ENCODE measurements at places on chromosomes 6 and 20.

DNA sequence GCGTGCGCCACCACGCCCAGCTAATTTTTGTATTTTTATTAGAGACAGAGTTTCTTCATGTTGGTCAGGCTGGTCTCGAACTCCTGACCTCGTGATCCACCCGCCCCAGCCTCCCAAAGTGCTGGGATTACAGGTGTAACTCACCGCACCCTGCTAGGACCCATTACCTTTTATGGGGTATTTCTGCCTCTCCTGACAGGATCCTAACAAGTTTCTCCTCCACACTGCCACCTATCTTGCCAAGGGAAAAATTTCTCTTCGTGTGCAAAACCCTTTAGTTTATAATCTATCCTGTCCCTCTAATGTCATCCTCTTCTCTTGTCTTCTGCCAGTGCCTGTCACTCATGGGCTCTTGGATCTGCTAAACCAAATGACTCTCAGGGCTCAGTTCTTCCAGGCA, 1.9 kb downstream of the STMND1 start:
- no peak for DNase-seq

DNA sequence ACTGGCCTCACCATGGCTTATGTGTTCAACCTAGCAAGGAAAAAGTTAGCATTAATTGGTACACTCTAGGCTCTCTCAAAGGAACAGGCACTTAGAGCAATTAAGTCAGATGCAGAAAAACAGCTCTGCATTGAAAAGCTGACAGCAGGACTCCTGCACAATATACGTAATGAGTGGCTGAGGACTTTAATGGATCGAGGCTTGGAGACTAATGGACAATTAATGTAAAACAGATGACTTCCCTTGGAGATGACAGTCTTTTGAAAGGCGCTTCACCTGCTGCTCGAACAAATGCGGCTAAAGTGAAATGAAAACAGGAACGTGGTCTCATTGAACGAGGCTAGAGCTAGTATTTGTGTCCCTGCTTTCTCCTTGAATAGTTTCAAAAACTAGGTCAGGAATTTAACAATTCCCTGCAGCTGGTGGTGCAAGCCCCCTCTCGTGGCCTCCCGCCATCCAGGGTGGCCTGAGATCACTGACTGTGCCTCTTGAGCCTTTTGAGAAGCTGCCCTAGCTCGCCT, 137.1 kb downstream of the ELOVL4 start:
- DNase-seq, result no peak

- DNase-seq, result no peak
Measured at GRCh38 chr20:11101243-11101642, 427.4 kb upstream of the JAG1 start.

- no peak for DNase-seq
Measured at GRCh38 chr20:3714092-3714491, 1.7 kb upstream of the SIGLEC1 start.

DNA sequence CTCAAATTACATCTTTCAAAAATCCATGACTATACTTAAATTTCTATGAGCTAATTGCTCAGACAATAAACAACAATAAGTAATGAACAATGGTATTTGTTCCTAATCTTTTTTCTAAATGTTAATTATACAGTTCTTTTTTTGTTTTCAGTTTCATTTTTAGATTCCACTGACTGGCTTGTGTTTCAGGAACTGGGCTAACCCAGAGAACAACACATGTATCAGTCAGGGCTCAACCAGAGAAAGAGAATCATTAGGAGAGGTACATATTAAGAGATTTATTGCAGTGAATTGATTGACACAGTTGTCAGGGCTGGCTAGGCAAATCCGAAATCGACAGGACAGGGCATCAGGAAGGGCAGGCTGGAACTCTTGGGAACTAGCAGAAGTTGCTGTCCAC, 182.8 kb downstream of the GRM1 start:
- no peak for DNase-seq

GRCh38 chr6:131433927-131434326, 139.1 kb upstream of the ARG1 start:
- DNase-seq, result no peak

DNA sequence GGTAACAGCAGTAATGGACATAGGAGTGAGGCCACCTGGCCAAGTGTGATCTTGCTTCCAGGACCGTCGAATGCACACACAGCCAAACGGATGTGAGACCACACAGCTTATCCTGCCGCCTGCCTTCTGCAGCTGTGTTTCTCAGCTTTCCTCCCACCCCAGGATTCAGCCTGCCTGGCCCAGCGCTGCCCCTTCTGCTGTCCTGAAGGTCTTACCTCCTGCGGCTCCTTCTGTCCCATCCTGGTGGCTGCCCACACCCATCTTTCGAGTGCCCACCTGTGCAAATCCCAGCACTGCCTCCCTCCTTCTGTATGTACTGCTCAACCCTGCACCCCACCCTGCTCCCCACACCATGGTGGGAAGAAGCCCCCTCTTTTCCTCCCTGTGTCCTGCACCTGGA, 49.4 kb upstream of the DACT2 start:
- no peak for DNase-seq

- DNase-seq, result no peak
Measured at GRCh38 chr6:42981836-42982235, 2.5 kb upstream of the PPP2R5D start.

- no peak for DNase-seq
Measured at GRCh38 chr20:50930139-50930975, 880 bp downstream of the ADNP start.

DNA sequence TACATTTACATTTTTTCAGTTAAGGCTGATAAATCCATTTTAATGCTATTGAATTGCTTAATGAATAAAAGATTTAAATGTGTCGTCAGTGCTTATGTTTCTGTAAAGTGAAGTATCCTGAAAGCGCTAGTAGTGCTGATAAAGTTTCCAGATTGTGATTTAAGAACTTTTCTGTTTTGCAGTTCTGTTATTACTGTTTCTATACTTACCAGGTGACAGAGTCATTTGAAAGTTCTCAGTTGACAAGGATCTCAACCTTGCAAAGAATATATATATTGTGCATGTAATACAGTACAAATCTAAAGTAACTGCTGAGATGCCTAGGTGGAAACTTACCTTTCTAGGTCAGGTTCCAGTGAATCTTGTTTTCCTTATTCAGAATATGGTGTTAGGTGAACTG, 201.8 kb downstream of the ARID1B start:
- no peak for DNase-seq

GRCh38 chr6:19873031-19873430, 35.9 kb downstream of the ID4 start:
- DNase-seq, result no peak

- no peak for DNase-seq
Measured at GRCh38 chr20:59439243-59439642, 138.8 kb downstream of the EDN3 start.

GRCh38 chr6:16999491-17000436, 102.1 kb upstream of the STMND1 start:
- no peak for DNase-seq

- DNase-seq, result no peak
Measured at GRCh38 chr6:129776542-129777330, 66.8 kb upstream of the ARHGAP18 start.

DNA sequence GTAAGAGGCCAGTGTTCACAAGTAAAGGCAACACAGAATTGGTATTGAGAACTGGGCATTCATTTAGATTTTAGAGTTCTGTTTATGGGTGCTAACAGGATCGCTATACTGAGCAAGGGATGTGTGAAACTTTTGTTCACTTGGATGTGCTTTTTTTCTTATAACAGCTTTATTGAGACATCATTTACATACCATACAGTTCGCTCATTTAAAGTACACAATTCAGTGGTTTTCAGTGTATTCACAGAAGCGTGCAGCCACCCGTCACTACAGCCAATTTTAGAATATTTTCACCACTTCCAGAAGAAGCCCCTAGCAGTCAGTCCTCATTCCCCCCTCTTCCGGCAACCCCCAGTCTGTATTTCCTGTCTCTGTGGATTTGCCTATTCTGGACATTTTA, 48.7 kb downstream of the GFRA4 start:
- DNase-seq, result no peak

GRCh38 chr20:39990692-39991091, 698.3 kb downstream of the MAFB start:
- DNase-seq, result no peak

DNA sequence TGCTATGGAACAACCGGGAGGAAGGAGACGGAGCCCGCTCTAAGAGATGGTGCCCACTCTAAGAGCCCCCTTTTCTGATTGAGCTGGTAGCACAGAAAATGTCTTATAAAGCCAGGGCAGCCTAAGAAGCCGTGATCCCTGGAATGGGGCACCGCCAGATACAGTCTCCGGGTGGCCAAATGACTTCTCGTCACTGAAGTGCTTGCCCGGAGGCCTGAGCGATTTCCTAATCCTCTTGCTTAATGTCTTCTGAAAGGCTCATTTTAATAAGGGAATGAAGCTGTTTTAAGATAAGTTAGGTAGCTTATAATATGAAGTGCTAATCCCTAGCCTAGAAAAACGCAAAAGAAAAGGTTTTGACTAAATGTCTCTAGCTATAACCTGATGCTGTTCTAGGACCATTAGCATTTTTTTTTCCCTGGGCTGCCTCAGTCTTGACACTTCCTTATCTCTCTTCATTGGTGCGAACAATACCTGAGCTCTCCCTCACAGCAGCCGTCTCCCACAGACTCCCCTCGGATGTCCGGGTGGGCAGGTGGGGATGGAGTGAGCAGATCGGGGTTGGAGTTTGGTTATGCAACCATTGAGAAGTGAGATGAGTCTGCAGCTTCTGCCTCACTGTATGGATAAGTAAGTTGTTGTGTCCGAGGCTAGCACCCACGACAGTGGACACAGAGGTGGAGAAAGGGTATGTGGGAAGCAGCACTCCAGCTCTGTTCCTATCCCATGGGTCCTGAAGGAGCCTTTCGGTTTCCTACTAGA, 559.4 kb upstream of the AGPAT4 start:
- no peak for DNase-seq

DNA sequence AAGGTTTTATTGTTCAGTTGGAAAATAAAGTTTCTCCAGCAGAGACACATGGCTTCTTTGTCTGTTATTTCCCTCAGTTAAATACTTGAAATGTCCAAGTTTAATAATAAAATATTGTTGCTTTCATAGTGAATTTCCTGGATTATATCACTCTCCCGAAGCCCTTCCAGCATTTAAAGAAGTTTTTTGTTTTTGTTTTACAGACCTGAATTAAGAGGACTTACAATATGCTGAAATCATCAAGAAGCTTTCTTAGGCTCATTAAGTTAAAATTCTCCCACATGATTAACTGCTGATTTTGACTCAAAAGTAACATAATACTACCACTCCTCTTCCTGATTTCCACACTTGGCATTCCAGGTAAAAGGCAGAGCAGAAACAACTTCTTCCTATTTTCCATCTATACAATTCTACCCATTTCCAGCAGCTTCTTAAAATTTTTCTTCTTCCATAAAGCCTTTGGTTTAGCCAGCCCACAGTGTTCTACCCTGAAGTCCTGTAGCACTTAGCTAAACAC, 35.8 kb downstream of the PDSS2 start:
- DNase-seq, result no peak

DNA sequence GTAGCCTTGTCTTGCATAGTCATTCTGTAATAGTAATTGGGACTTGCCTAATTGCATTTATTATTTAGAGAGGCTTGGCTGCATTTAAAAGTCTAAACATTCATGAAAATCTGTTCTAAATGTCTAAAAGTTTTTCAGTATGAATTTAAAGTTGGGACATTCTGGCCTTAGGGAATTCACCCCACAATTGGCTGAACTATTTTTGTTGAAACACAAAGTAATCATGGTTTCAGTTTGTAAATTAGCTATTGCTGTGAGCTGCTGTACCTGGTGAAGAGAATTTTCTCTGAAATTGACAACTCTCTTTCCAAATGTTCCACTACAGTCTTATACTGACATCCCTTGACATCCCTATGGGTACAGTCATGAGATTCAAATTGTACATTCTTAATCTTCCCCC, 253.0 kb downstream of the FARS2 start:
- DNase-seq, result no peak

DNA sequence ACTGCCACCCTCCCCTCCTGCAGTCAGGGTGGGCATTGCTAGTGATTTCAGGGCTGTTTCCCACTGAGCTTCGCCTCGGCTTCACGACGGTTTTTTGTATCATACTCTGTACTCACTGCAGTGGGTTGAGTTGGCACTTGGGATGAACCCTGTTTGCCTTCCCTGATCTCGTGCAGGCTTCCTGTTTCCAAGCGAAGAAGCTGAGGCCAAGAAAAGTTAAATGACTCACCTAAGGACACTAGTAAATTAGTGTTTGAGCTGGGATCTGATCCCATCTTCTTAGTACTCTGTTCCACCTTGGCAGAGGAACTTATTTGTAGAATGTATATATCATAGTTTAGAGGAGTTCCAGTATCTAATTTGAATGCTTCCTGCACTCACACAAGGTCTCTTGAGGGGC, 50.3 kb upstream of the VSTM2L start:
- no peak for DNase-seq

GRCh38 chr20:25203089-25203488, 7.6 kb downstream of the ENTPD6 start:
- no peak for DNase-seq

DNA sequence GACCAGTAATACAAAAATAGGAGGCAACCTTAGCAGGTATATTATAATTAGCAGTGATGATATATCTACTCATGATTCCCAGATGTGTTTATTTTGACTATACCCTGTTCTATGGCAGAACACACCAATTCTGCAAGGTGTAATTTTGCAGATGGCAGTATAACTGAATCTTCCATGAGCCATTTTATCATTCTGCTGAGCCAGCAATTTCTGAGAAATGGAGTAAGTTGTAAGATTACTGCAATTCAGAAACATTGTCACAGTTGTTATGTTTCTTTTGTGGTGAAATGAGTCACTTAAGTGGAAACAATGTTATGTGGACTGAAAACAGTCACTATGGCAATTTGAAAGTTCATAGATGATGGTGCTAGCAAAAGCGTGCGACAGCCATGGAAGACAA, 63.7 kb upstream of the RIMS1 start:
- no peak for DNase-seq

DNA sequence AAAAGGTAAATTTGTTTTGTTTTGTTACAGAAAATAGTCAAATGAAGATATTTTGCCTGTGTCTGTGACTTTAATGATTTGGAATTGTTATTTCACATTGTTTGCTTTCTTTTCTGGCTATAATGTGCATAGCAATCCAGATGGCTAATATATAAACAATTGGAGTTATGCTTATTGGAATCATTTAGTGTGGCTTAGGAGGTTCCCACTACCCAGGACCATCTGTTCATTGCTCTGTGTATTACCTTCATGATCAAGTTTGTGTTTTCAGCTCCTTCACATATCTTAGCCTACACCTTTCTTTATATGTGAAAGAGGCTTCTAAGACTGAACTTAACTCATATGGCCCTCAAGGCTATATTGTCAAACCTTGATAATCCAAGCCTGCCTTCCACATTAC, 232.9 kb downstream of the BCKDHB start:
- DNase-seq, result no peak

- DNase-seq, result no peak
Measured at GRCh38 chr6:32057966-32058365, 19.8 kb downstream of the CYP21A2 start.

DNA sequence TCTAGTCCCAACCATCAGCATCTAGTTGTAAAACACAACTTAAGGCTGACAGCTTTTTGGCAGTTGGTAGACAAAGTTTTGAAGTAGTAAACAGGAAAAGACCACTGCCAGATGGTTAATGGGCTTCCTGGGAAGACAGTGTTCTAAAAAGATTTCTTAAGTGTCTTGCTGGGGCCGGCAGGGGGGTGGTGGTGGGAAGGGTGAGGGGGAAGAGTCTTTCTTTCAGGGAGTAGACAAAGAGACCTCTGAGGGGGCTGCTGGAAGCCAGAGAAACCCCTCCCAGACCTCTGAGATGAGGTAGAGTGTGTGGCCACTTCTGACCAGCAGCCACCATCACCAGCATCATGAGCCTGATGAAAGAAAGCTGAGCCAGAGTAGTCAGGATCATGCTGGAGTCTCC, 784.9 kb downstream of the TENT5A start:
- no peak for DNase-seq
